ENCODE measurements at places on chromosomes 11 and 22.

DNA sequence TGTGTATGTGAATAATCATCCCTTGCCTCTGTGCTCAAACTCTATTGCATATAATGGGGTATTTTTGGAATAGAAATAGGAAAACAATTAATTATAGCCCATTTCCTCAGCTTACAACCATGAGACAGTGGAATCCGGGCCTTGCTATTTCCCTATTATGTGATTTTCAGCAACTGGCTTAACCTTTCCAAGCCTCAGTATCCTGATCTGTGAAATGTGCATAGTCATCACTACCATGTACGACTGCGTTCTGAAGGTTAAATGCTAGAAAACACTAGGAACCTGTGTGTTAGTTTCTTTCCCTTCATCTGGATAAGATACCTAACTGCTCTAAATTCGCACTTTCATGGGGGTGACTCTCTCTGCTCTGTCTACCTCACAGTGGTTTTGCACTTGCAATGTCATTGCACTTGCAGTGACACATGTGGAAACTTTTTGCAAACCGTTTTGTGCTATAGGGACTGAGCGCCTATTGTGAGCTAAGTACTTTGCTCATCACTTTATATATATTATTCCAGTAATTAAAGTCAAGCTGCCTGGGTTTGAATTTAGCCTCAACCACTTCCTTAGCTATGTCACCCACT lies 48.3 kb downstream of the IRAG1 start:
- DNase-seq, result no peak

- DNase-seq, result no peak
These were observed at the start of gene A4GALT for GRCh38 chr22:42720263-42721044. Gene A4GALT, minus strand, starts transcription at chr22:42720870. Its CDS starts 26,919 bp downstream, at chr22:42693951.

GRCh38 chr11:60263402-60263801 lies 17.1 kb upstream of the MS4A4A start:
- DNase-seq, result no peak

DNA sequence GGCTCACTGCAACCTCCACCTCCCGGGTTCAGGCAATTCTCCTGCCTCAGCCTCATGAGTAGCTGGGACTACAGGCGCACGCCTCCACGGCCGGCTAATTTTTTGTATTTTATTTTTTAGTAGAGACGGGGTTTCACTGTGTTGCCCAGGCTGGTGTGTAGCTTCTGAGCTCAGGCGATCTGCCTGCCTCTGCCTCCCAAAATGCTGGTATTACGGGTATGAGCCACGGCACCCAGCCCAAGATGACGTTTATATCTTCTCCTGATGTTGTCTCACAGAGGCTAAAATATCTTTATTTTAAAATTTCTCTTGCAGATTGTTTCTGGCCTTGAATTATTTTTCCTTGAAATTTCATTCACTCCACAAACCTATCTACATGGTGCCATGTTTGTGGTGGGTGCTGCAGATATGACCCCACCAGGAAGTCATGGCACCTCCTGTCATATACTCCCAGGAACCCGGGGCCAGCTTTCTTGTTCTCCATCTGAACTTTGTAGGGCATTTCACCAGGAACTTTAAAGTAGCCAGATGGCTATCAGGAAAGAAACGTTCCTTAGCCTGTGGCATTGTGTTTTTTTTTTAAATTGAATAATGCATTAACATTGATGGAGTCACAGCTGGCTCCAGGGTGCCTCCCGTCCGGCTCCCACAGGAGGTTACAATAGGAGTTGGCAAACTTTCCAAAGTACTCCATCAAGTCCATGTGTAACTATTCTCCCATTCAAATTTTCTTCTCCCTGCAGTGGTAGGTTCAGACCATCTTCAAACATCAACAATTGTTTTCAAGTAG lies 42.0 kb upstream of the LIPT2 start:
- no peak for DNase-seq

DNA sequence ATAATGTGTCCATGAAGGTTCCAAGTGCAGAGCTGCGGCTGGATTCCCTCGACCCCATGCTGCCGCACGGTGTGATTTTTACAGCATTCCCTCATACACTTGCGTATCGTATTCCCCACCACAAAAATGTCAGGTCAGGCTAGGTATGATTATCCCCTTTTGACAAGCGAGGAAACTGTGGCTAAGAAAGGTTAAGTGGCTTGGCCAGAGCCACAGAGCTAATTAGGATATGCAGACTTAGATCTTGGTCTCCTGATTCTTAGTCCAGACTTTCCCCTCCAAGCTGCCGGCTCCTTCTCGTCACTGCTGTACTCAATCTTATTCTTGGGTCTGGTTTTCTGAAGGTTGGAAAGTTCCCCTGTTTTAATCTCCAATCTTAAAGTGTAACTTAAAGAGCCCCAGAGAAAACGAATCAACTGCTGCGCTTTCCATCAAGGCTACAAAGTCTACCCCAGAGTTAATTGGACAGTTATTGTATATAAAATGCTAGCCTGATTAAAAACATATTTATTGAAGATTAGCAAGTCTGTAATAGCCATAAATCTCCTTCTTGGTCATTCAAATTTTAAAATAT lies 176.6 kb downstream of the ADAMTS15 start:
- no peak for DNase-seq

DNA sequence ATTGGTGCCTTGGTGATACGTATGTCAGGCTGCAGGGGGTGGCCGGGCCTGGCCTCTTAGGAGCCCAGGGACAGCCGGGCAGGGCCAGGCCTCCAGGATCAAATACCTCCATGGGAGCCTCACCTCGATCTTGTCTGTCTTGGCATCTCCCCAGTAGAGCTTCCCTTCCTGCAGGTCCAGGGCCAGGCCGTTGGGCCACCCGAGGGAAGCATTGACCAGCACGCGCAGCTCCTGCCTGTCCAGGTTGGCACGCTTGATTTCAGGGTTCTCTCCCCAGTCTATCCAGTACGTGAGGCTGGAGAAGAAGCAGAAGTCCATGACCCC lies 137.7 kb downstream of the CRYBB2 start:
- no peak for DNase-seq

DNA sequence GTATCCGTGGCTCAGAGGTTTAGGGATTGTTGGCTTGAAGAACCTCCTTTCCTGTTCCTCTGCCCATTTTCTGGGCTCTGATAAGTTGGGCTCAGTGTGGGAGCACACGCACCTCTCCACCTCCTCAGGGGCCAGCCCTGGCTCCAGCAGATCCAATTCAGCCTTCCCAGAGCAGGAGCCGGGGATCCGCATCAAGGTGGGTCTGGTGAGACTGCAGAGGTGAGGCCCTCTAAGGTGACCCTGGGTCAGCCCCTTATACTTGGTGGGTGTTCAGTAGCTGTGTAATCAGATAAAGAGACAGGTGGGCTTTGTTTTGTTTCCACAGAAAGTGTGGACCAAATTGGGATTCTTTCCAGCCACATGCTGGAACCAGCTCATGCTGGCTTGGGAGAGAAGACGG lies 1466.0 kb downstream of the TBC1D22A start:
- no peak for DNase-seq

GRCh38 chr11:12430351-12430750 lies 53.0 kb downstream of the PARVA start:
- DNase-seq, result peak; percentile 84

DNA sequence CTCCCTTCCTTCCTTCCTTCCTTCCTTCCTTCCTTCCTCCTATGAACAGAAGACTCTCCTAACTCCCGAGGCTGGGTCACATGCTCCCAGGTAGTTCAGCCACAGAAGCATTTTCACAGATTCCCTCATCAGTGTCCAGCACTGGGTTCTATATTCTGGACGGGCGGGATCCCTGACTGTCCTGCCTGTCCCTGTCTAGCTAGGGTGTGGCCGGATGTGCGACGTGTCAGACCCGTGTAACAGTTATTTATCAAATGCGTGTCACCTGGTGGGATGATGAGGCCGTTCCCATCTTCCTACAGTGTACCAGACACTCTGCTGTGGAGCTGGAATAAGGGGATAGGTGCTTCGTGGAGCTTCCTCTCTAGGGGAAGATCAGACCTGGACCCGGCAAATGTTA lies 901.0 kb downstream of the BRD1 start:
- no peak for DNase-seq

DNA sequence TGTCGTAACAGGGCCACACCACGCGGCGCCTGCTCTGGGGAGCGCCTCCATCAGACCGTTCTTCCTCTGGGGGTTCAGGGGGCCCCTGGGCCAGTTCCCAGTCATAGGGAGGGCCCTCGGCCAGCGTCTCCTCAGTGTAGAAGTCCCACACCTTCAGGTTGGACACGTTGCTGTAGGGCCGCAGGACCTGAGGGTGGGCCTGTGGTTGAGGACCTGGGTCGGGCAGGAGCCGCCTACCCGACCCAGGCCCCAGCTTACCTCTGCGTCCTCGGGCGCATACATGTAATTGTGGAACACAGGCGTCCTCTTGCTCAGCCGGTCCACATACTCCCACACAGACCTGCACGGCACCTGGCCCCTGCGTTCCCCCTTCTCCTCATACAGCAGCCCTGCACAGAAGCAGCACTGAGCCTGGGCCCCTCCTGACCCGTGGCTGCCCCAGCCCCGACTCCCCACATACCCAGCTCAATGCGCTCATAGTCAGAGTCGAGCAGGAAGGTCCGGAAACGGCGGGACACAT lies 20.2 kb downstream of the SBF1 start:
- DNase-seq, result no peak

DNA sequence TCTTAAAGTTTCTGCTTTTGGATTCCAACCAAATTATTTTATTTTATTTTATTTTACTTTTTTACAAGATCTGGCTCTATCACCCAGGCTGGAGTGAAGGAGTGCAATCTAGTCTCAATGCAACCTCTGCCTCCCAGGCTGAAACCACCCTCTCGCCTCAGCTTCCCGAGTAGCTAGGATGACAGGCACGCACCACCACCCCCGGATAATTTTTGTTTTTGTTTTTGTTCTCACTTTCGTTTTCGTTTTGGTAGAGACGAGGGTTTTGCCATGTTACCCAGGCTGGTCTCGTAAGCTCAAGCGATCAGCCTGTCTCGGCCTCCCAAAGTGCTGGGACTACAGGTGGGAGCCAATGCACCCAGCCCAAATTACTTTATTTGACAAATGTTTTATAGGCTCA lies 219.8 kb downstream of the ETS1 start:
- DNase-seq, result no peak
